Urinary bladder (tissue), 4 donors: ENCODE measurements at places on chromosomes 12 and 14. TPM values are rescaled to one million over a fixed set of nuclear protein-coding genes. Genes with fewer than 3 reads are reported as not detected.

The PGF gene
- 7.3 TPM for total RNA-seq

The SERPINA10 gene
- total RNA-seq = not detected

The DAAM1 gene
- total RNA-seq = 85.2 TPM

The FGF23 gene
- total RNA-seq = not detected

The DLGAP5 gene
- total RNA-seq = 23.4 TPM

The IRAK3 gene
- 40.3 TPM for total RNA-seq

The FOXG1 gene
- total RNA-seq = not detected

The DNAJC22 gene
- total RNA-seq = 1.0 TPM

The MIP gene
- total RNA-seq = not detected

The PZP gene
- total RNA-seq = 1.7 TPM

The CTSG gene
- total RNA-seq = 9.8 TPM

The DLK1 gene
- 87.3 TPM for total RNA-seq

The OR4K2 gene
- not detected for total RNA-seq

The SPTB gene
- total RNA-seq = 6.8 TPM

The SLC7A8 gene
- total RNA-seq = 8.4 TPM

The TNS2 gene
- 57.9 TPM for total RNA-seq

The SLC35F4 gene
- total RNA-seq = 0.90 TPM

The ZNF891 gene
- total RNA-seq = 7.3 TPM

The CMA1 gene
- total RNA-seq = 3.2 TPM

The DICER1 gene
- total RNA-seq = 146 TPM

The FRMD6 gene
- total RNA-seq = 133 TPM

The FICD gene
- 3.3 TPM for total RNA-seq

The SLC2A14 gene
- total RNA-seq = 0.32 TPM

The ACOT4 gene
- 1.6 TPM for total RNA-seq

The TAS2R13 gene
- total RNA-seq = 14.3 TPM

The ACVRL1 gene
- 47.9 TPM for total RNA-seq

The CLEC2D gene
- 31.2 TPM for total RNA-seq

The RPL10L gene
- total RNA-seq = not detected

The POMT2 gene
- 16.7 TPM for total RNA-seq

The SLC25A21 gene
- total RNA-seq = 1.8 TPM
